ENCODE measurements at places on chromosomes 3 and 15. TPM values are rescaled to one million over a fixed set of nuclear protein-coding genes. Genes with fewer than 3 reads are reported as not detected.
A peak's percentile ranks its signal among the peaks of the same experiment; 100 is the strongest.

Gene IL20RB
- total RNA-seq, result 1.5 TPM

Gene DLEC1
- total RNA-seq, result 4.4 TPM

Gene GP9
- total RNA-seq, result not detected

Gene KNL1
- total RNA-seq, result 0.59 TPM

DNA sequence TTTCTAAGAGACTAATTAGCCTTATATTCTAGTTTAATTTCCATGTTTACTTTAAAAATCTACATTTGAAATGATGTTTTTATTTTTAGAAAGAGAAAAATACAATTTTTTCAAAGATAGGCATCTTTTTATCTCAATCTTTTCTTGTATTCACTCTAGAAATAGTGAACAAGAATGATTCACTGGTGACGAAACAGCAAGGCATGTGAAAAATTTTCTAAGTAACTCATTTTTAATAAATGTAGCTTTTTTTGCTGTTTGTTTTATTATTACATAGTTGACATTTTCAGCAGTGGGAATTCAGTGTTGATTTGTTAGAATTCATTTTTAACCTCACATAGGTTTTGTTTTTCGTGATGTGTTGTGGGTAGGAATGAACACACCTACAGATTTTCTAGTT, 1226.4 kb downstream of the NSUN3 start:
- no peak overlapping the region for H3K27ac ChIP-seq
- H3K27me3 ChIP-seq, result no peaks in the 10 kb centered on the region
- DNase-seq, result no peak
- no peaks in the 10 kb centered on the region for H3K36me3 ChIP-seq
- H3K4me3 ChIP-seq, result no peak overlapping the region

DNA sequence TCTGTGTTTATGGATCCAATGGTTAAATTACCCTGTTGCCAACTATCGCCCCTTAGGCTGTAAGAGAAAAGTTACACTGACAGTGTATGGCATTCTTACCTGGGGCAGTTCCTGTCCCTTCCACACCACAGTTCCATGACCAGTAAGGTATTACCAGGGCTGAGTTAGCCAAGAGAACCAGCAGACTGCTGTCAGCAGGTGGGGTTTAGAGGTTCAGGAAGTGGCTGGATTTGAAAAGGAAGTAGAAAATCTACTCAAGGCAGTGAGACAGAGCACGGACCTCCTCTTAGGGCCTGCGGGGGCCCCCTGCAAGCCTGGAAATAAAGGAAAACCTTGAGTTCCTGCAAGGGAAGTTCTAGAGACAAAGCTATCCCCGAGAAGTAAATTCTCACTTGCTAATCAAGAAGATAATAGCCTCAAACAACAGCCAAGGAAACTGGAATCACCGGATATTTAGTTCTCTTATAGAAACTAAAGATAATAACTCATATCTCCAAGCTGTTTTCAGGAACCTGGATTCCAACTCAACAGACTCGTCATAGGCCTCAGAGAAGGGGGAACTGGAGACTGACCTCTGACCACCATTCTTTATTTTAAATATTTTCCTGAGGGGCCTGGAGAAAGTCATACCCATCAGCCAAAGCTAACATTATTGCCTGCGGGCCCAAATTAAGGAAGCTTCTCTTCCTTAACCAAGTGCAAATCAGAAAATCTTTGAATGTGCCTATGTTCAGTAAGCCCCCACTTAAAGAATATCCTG, 161.7 kb downstream of the ANXA2 start:
- no peak overlapping the region for H3K4me3 ChIP-seq
- H3K4me1 ChIP-seq, result peaks cover 9% of the 10 kb centered on the region
- no peak for DNase-seq
- H3K27me3 ChIP-seq, result peaks cover 6% of the 10 kb centered on the region
- H3K27ac ChIP-seq, result no peak overlapping the region

DNA sequence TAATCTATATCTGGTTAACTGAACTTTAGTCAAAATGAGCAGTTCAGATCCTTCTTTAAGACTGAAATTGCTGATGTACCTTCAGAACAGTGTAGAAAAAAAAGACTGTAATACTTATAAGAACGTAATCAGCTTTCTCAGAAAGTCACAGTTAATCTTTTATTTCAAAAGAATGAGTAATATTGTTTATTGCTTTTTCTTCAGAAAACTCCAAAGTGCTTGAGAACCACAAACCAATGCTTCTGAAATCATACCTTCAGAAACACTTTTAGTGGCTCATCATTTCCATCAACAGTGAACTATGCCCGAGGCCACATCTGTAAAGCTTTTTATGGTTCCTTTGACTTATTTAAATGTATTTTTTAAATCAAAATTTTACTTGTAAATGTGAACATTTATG, 33.3 kb upstream of the CLASP2 start:
- no peak overlapping the region for H3K4me3 ChIP-seq
- no peaks in the 10 kb centered on the region for H3K27me3 ChIP-seq
- no peaks in the 10 kb centered on the region for H3K36me3 ChIP-seq
- H3K27ac ChIP-seq, result no peak overlapping the region
- no peaks in the 10 kb centered on the region for H3K4me1 ChIP-seq

GRCh38 chr15:61879219-61879618, 181.0 kb downstream of the VPS13C start:
- H3K27me3 ChIP-seq, result no peaks in the 10 kb centered on the region
- H3K4me1 ChIP-seq, result no peaks in the 10 kb centered on the region
- no peak overlapping the region for H3K4me3 ChIP-seq
- H3K36me3 ChIP-seq, result peaks cover 52% of the 10 kb centered on the region
- H3K27ac ChIP-seq, result no peak overlapping the region

GRCh38 chr3:45387636-45388348, 584 bp upstream of the LARS2 start:
- H3K27ac ChIP-seq, result no peak overlapping the region
- peak overlapping the region; percentile 97 for H3K4me3 ChIP-seq
- DNase-seq, result no peak
- peaks cover 6% of the 10 kb centered on the region for H3K36me3 ChIP-seq

- peaks cover 4% of the 10 kb centered on the region for H3K4me1 ChIP-seq
- H3K27ac ChIP-seq, result no peak overlapping the region
- H3K36me3 ChIP-seq, result no peaks in the 10 kb centered on the region
- H3K27me3 ChIP-seq, result no peaks in the 10 kb centered on the region
- no peak for DNase-seq
Observed at GRCh38 chr3:18892047-18892446, 256.3 kb upstream of the KCNH8 start.

DNA sequence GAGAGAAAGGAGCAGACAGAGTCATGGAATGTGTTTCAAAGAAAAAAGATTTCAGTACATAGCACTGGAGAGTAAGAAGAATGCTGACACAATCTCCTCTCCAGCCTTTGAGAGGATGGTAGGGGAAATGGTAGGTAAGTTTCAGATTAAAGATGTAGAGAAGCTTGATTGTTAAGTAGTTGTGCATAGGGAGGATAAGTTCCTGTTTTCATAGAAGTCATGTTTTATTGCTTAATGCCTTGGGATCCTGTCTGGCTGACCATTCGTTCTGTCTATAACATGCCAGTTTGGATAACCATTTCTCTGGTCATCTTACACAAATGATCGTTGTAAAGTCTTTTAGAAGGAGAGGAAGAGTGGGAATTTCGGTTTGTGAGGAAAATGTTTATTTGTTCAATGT, 95.7 kb upstream of the IGSF10 start:
- no peak for DNase-seq

DNA sequence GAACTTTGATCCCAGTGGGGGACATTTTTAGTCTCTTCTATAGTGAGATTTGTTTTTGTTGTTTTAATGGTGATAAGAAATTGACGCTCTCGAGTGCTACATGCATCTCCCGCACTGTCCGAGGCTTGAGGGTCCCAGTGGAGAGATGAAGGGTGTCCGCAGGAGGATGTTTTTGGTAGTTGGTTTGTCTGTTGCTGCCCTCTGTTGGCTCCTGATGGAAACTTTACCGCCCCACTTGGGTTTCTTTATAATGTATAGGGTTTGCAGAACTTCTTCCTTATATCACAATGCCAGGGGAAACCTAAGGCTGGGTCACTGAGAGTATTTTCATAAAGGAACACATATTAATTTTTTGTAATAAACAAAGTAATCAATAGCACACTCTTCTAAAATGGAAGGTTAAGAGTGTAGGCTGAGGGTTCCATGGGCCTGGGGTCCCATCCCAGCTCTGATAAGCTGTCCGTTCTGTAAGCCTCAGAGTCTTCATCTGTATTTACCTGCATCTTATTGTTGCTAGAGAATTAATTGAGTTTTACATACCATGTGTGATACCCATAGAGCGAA, 185.3 kb upstream of the FEZF2 start:
- no peaks in the 10 kb centered on the region for H3K36me3 ChIP-seq
- DNase-seq, result no peak
- H3K27me3 ChIP-seq, result no peaks in the 10 kb centered on the region
- H3K4me3 ChIP-seq, result no peak overlapping the region
- H3K27ac ChIP-seq, result no peak overlapping the region
- H3K4me1 ChIP-seq, result no peaks in the 10 kb centered on the region

- H3K36me3 ChIP-seq, result no peaks in the 10 kb centered on the region
- no peaks in the 10 kb centered on the region for H3K4me1 ChIP-seq
- peaks cover 10% of the 10 kb centered on the region for H3K27me3 ChIP-seq
- H3K4me3 ChIP-seq, result no peak overlapping the region
- no peak for DNase-seq
Observed at GRCh38 chr3:136042608-136043221, 77.2 kb downstream of the PPP2R3A start.

- H3K36me3 ChIP-seq, result no peaks in the 10 kb centered on the region
- no peaks in the 10 kb centered on the region for H3K4me1 ChIP-seq
- no peaks in the 10 kb centered on the region for H3K27me3 ChIP-seq
- no peak for DNase-seq
- no peak overlapping the region for H3K4me3 ChIP-seq
Observed at GRCh38 chr3:8854656-8855055, 85.2 kb upstream of the OXTR start.

- no peak overlapping the region for H3K4me3 ChIP-seq
- no peak for DNase-seq
- no peaks in the 10 kb centered on the region for H3K4me1 ChIP-seq
- H3K27me3 ChIP-seq, result no peaks in the 10 kb centered on the region
Observed at GRCh38 chr3:29545615-29546014, 264.7 kb downstream of the RBMS3 start.

DNA sequence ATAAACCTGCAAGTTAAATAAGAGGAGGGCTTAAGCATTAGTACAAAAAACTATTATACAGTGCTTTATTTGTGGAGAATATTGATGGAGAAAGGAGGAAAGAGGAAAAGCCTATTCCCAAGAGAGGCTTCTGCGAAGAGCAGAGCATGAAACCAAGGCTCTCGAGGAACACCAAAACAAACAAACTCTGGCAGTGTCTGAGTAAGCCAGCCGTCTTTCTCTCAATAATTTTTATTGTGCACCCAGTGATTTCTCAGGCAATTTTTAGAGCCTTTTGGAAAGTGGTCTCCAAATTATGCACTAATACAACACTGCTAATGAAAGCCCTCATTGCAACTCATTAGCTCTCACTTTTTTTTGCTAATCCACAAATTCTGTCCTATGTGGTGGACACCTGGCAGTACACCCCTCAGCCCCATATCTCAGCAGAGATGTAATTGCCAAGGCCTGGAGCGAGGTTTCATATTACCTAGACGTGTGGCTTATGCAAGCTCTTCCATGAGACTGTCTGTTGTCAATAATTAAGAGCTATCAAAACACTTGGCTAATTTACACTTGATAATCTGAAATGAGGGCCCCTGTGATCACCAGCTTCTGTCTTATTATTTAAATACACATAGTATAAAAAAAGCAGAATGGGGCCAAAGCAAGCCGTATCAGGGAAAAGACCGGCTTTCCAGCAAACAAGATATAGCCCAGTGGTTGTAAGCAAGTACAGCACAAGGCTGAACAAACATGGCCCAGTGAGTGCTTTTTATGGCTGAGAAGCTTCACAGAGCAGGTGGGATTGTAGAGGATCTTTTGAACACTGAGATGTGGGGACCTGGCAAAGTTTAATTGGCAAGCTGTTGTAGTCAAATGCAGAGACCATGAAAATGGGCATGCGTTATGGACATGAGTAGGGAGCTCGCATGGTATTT, 216.9 kb downstream of the ROBO2 start:
- DNase-seq, result no peak
- no peaks in the 10 kb centered on the region for H3K36me3 ChIP-seq
- H3K27ac ChIP-seq, result no peak overlapping the region
- no peaks in the 10 kb centered on the region for H3K27me3 ChIP-seq

GRCh38 chr3:151322511-151322910, 5.9 kb upstream of the GPR87 start:
- no peak overlapping the region for H3K27ac ChIP-seq
- no peaks in the 10 kb centered on the region for H3K4me1 ChIP-seq
- DNase-seq, result no peak
- H3K27me3 ChIP-seq, result no peaks in the 10 kb centered on the region

GRCh38 chr3:107911337-107912000, 179.4 kb downstream of the CD47 start:
- no peaks in the 10 kb centered on the region for H3K27me3 ChIP-seq
- H3K27ac ChIP-seq, result no peak overlapping the region
- H3K4me3 ChIP-seq, result no peak overlapping the region
- peaks cover 4% of the 10 kb centered on the region for H3K4me1 ChIP-seq
- no peaks in the 10 kb centered on the region for H3K36me3 ChIP-seq

GRCh38 chr3:15491143-15491542, 30.4 kb downstream of the COLQ start:
- H3K27ac ChIP-seq, result no peak overlapping the region
- no peak overlapping the region for H3K4me3 ChIP-seq
- H3K4me1 ChIP-seq, result peaks cover 8% of the 10 kb centered on the region
- H3K27me3 ChIP-seq, result no peaks in the 10 kb centered on the region

- H3K4me3 ChIP-seq, result no peak overlapping the region
- H3K27ac ChIP-seq, result no peak overlapping the region
- peaks cover 40% of the 10 kb centered on the region for H3K4me1 ChIP-seq
- peaks cover 45% of the 10 kb centered on the region for H3K27me3 ChIP-seq
- DNase-seq, result peak; percentile 72
Observed at GRCh38 chr3:50275996-50276761, 2.7 kb upstream of the LSMEM2 start.

DNA sequence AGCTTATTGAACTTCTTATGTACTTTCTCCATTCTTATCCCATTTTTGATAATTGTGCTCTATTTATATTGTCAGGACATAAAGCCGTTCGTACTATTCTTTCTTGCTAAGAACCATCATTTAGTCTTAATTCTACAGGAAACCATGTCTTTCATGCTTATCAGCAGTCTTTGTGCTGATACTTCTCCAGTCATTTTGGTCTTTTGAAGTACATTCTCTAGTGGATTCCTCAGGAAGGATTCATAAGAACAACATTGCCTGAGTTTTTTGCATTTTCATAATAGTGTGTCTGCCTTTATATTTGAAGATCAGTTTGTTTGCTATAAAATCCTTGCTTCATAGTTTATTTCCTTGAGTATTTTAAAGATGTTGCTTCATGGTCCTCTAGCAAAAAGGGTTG, 126.6 kb upstream of the NEO1 start:
- no peak overlapping the region for H3K27ac ChIP-seq
- no peaks in the 10 kb centered on the region for H3K4me1 ChIP-seq
- H3K4me3 ChIP-seq, result no peak overlapping the region
- DNase-seq, result no peak
- H3K27me3 ChIP-seq, result no peaks in the 10 kb centered on the region

DNA sequence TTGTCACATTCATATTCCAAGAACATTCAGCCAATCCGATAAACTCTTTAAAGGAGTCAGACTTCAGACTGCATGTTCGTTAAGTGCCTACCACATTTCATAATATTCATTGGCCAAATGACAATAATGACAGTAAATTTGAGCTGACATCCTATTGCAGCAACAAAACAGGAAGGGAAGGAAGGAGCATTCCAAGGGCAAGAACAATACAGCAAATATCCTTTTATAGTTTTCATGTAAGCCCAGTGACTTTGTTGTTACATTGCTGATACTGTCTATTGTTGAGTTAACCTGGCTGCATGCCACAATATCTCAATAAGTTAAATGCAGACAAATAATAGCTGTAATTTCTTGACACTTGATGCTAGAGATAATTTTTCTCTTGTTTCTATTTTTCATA, 16.4 kb upstream of the CBLB start:
- H3K36me3 ChIP-seq, result no peaks in the 10 kb centered on the region
- H3K27ac ChIP-seq, result no peak overlapping the region
- H3K27me3 ChIP-seq, result no peaks in the 10 kb centered on the region

Measured in CD4-positive, alpha-beta T cell (primary cell).